ENCODE measurements at places on chromosomes 3 and 15.

- peak; percentile 80 for DNase-seq
Measured at GRCh38 chr3:48504051-48504946, at the start of gene SHISA5. TSS of gene SHISA5 (minus strand) at chr3:48504174. CDS start at chr3:48504094, 80 bp downstream.

DNA sequence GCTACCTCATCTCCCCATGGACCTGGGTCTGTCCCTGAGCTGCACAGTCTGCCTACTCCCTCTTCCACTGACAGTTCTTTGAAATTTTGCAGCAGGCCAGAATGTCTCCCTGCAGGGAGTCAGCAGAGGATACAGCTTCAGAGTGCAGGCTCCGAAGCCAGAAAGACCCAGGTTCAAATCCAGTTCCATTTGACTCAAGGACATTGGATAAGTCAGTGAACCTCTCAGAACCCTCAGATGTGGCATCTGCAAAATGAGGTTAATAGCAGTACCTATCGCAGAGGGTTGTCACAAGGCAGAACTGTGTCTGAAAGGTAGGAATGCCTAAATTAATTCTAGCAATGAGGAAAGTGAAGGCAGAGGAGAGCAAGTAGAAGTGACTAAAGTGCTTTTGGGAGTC lies 244.4 kb upstream of the TRIM42 start:
- no peak for DNase-seq

GRCh38 chr3:190444006-190444405 lies 5.7 kb downstream of the TMEM207 start:
- DNase-seq, result no peak

DNA sequence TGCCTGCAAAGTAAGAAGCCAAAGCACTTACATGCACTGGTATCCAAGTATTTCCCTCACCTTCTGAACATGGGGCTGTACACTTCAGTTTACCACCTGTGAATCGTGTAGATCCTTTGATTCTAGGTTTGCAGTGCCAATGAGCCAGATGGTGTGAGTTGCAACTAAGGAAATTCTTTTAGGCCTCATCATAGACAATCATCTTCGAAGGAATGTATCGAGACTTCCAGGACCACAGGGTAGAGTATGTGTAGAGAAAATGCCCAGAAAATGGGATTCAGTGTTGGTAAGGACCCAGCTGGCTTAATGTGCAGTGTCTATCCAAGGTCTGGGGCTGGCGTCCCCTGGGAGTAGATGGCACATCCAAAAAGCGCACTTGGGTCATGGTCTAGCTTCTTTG lies 323.2 kb upstream of the TPM1 start:
- DNase-seq, result no peak

DNA sequence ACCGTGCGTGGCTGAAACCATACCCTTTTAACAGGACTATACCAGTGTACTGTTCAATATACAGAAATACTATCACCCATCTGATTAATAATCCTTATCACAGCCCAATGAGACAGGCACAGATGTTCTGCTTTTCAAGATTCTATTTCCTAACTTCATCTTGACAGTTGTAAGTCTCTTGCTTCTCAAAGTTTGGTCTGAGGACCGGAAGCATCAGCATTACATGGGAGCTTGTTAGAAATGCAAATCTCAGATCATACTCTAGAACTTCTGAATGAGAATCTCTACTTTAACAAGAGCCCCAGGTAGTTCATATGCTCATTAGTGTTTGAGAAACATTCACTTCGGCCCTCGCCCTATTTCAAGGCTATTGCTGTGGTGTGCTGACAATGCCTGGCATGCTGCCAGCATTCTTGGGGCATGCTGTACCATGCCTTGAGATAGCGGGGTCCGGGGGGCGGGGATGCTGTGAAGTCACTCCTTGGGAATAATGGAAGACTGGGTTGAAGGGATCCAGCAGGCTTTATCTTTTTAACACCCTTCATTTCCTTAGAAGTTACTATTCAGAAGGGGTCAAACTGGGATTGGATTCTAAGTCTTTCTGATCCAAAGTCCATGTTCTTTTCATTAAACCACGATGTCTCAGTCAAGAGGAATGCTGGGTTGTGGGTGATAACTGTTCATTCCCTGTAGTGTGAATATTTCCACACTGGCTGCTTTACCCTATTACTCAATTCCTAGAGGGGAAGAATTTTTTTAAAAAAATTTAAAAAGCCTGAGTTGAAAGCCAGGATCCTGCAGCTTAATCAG lies 194.7 kb downstream of the LPP start:
- no peak for DNase-seq

Data from frontal cortex (tissue), 4 donors.